ENCODE measurements at places on chromosomes 5 and 9.

GRCh38 chr9:95864852-95865580, 10.5 kb upstream of the ERCC6L2 start:
- no peak for DNase-seq

GRCh38 chr5:168151041-168151440, 140.4 kb upstream of the WWC1 start:
- no peak for DNase-seq

GRCh38 chr5:136613230-136613629, 247.9 kb upstream of the TRPC7 start:
- no peak for DNase-seq

DNA sequence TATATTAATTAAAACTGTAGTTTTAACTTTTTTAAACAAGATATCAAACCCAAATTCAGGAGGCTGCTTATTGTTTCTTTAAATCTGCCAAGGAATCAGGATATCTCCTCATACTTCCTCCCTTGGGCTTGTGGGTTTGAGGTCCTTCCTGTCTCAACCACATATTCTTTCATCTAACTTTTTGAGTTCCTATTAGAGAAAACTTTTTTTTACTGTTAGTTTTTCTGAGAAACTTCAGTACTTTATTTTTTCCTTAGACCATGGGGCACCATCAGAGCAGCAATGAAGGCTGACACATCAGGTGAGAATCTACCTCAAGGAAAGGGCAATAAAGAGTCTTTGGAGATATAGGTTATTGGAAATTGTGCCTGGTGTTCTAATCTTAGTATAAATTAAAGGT, 56.7 kb downstream of the TSSK1B start:
- no peak for DNase-seq

DNA sequence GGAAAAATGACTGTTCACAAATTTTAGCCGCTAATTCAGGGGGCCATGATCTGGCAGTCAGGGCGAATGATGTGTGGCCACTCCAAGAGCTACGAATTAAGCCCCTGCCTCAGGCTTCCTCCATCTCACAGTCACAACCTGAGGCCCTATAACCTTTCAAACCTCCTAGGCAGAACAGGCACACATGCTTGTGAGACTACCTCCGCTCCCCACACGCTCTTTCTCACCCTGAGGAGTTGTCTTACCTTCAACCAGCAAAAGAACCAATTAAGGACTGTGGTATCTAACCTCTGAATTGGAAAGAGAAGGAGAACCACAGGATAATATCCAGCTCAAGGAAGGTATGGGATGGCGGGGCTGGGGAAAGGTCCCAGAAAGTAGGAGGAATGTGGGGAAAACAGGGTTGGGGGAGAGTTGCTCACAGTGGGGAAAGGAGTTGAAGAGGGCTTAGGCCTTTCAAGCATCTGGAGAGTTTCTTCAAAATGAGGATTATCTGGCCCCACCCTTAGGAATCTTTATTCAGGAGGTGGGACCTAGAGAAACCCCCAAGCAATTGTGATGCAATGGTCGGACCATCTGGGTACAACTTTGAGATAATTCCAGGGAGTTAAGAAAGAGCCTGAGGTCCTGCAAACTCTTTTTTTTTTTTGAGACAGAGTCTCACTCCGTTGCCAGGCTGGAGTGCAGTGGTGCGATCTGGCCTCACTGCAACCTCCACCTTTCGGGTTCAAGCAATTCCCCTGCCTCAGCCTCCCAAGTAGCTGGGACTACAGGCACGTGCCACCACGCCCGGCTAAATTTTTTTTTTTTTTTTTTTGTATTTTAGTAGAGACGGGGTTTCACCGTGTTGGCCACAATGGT, 5.5 kb downstream of the PCDH1 start:
- DNase-seq: no peak

- no peak for DNase-seq
Measured at GRCh38 chr9:15361737-15362136, 54.7 kb upstream of the TTC39B start.

GRCh38 chr9:621201-621855, 220.2 kb upstream of the DMRT1 start:
- no peak for DNase-seq

DNA sequence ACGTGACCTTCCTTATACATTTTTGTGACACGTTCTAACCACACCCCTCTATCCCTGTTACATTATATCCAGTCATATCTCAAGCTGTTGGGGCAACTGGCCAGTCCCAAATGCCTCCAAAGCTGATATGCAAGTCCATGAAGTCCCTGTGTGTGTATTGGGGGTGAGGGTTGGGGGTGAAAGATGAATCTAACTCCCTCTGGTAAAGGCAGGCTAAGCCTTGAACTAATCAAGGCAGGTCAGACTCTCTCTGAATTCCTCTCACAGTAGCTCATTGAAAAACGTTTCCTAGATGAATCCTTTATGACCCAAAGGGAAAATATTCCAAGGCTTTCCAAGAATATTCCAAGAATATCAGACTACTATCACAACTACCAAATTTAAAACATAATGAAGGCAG, 174.4 kb downstream of the MUSK start:
- no peak for DNase-seq
